ENCODE measurements at places on chromosomes 7 and 10.

DNA sequence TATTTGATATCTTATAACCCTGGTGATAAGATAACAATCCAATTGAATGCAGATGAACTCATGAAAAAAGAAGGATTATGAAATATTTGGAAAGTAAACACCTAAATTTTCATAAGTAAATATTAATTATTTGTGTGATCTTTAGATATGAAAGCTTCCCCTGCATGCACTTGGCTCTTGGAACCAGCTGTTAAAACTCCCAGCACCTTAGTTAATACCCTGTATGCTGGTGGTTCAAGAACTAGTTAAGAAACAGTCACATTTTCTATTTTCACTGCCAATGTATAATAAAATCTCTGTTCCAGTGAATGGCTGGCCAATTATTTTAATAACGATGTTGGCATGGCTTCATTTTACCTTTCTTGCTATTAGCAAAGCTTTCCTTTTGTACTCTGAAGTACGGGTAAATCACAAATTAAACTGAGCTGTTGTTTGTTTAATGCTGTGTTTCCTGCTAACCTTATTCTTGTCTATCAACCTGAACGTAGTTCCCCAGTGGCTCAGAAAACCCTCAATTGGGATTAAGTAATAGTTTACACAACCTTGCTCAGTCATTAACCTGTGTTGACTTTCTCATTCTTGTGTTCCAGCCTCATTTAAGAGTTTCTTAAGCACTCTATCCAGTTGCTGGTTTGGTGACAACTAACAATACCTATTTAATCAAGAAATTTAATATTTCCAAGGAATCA is 38.9 kb downstream of the MET start:
- H3K4me1 ChIP-seq: no peaks in the 10 kb centered on the region
- H3K27me3 ChIP-seq: peaks cover 15% of the 10 kb centered on the region
- H3K4me3 ChIP-seq: no peak overlapping the region
- DNase-seq: no peak
- H3K27ac ChIP-seq: no peak overlapping the region

DNA sequence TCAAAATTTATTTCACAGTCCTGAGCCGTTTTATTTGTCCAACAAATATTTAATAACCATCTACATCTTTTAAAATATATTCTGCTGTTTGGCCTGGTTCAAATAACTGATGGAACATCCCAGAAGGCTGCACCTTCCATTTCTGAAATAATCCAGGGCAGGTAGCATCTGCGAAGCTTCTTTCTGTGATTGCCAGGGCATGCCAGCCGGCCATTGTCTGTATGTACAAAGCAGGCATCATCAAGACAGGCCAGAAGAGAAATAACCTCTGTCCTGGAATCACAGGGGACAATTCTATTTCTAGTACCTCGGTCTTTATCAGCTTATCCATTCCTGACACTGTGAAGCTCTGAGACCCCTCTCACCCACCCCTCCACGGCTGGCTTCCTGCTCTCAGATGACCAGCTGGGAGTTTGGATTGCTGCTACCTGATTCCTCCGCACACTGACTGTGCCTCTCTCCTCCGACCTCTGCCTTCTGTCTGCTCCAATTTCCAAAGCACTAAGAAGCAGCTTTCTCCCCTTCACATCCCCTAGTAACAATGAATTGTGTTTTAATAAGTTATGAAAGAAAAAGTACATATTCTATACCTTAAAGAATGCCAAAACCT is 8.0 kb downstream of the DGKI start:
- no peak for DNase-seq
- H3K27ac ChIP-seq: no peak overlapping the region
- no peak overlapping the region for H3K4me3 ChIP-seq

DNA sequence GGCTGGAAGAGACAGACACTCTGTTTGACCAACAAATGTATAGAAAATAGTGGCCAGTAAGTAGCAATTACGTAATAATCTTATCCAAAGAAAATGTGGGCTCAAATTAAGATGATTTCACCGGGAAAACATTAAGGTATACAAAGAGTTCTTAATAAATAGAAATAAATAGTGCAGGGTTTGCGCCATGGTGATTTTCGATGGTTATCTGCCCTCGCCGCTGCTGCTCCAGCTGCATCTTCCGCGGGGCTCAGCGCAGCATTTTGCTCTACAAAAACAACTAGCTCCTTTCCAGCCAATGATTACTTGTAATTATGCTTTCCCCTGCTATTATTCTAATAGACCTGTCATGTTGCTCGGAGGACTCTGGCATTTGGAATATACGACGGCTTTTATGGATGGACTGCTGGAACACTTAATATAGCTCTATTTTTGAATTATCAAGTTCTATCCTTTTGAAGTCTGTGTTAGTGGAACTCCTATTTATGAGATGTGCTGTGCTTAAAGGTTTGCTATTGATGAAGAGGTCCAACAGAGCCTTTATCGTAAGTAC is 103.8 kb downstream of the BUB3 start:
- peaks cover 1% of the 10 kb centered on the region for H3K36me3 ChIP-seq
- no peaks in the 10 kb centered on the region for H3K4me1 ChIP-seq
- no peak overlapping the region for H3K4me3 ChIP-seq
- H3K27me3 ChIP-seq: no peaks in the 10 kb centered on the region
- H3K27ac ChIP-seq: no peak overlapping the region

- DNase-seq: no peak
- H3K4me1 ChIP-seq: peaks cover 28% of the 10 kb centered on the region
- H3K27ac ChIP-seq: no peak overlapping the region
- peaks cover 11% of the 10 kb centered on the region for H3K36me3 ChIP-seq
These were observed 116.8 kb downstream of the MAD1L1 start for GRCh38 chr7:2115760-2116447.

- no peaks in the 10 kb centered on the region for H3K36me3 ChIP-seq
- H3K27ac ChIP-seq: no peak overlapping the region
- no peak overlapping the region for H3K4me3 ChIP-seq
- peaks cover 3% of the 10 kb centered on the region for H3K4me1 ChIP-seq
These were observed 78.7 kb upstream of the PDK4 start for GRCh38 chr7:95675016-95675415.

- H3K36me3 ChIP-seq: no peaks in the 10 kb centered on the region
- H3K4me1 ChIP-seq: peaks cover 12% of the 10 kb centered on the region
- DNase-seq: peak; percentile 53
- no peak overlapping the region for H3K27ac ChIP-seq
These were observed 8.2 kb downstream of the TFR2 start for GRCh38 chr7:100632951-100633717.

- no peaks in the 10 kb centered on the region for H3K4me1 ChIP-seq
- H3K4me3 ChIP-seq: no peak overlapping the region
- H3K27ac ChIP-seq: no peak overlapping the region
- H3K36me3 ChIP-seq: peaks cover 11% of the 10 kb centered on the region
- DNase-seq: no peak
These were observed 62.1 kb downstream of the TPST1 start for GRCh38 chr7:66267249-66267648.

DNA sequence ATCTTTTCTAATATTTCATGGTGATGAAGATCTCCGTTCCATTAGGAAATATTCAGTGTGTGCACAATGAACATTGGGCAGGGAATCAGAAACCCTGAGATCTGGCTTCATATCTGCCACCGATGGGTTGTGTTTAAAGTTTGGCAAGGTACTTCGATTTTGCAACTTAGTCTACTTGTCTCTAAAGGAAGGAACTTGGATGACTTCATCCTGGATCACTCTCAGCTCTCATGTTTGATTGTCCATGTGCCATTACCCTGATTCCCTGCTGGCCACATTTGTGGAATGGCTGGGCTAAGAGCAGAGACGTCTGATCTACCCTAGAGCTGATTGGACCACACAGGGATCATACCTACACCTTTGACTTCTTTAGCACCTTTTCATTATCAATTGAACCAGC is 177.0 kb upstream of the KMT2E start:
- H3K36me3 ChIP-seq: no peaks in the 10 kb centered on the region
- peaks cover 20% of the 10 kb centered on the region for H3K27me3 ChIP-seq
- DNase-seq: no peak
- H3K4me3 ChIP-seq: no peak overlapping the region
- H3K27ac ChIP-seq: no peak overlapping the region
- peaks cover 3% of the 10 kb centered on the region for H3K4me1 ChIP-seq

DNA sequence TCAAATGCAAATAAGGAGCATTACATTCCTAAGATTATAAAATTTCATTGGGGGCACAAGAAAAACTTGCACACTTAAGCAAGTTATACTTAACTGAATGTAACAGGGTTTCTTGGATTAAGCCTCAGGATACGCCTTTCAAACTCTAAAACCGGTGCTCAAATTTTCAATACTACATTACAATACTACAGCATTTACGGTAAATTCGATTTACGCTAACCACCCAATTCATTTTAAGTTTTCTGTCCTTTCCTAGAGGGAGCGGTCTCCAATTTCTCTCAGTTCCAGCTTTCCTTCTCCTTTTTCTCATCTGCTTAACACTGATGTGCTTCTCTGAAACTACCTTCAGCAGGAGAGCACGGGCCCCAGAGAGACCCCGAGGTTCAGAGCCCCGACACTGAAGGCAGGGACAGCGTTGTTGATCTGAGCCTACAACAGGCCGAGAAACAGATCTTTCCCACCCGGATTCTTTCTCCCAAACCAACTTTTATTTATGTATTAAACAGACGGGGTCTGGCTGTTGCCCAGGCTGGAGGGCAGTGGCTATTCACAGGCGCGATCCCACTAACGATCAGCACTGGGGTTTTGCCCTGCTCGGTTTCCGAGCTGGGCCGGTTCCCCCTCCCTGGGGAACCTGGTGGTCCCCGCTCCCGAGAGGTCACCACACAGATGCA is 798 bp downstream of the ZNF425 start:
- H3K4me1 ChIP-seq: peaks cover 15% of the 10 kb centered on the region
- H3K4me3 ChIP-seq: peak overlapping the region; percentile 97
- no peak for DNase-seq
- no peaks in the 10 kb centered on the region for H3K27me3 ChIP-seq

- H3K4me3 ChIP-seq: no peak overlapping the region
- DNase-seq: no peak
- H3K36me3 ChIP-seq: no peaks in the 10 kb centered on the region
- peaks cover 12% of the 10 kb centered on the region for H3K27me3 ChIP-seq
- H3K4me1 ChIP-seq: no peaks in the 10 kb centered on the region
These were observed 405.5 kb downstream of the RPS24 start for GRCh38 chr10:78438907-78439809.

GRCh38 chr7:155343661-155344121 is 46.0 kb downstream of the INSIG1 start:
- H3K27me3 ChIP-seq: no peaks in the 10 kb centered on the region
- peak overlapping the region; percentile 40 for H3K4me3 ChIP-seq
- H3K36me3 ChIP-seq: no peaks in the 10 kb centered on the region
- H3K4me1 ChIP-seq: peaks cover 6% of the 10 kb centered on the region
- no peak overlapping the region for H3K27ac ChIP-seq

DNA sequence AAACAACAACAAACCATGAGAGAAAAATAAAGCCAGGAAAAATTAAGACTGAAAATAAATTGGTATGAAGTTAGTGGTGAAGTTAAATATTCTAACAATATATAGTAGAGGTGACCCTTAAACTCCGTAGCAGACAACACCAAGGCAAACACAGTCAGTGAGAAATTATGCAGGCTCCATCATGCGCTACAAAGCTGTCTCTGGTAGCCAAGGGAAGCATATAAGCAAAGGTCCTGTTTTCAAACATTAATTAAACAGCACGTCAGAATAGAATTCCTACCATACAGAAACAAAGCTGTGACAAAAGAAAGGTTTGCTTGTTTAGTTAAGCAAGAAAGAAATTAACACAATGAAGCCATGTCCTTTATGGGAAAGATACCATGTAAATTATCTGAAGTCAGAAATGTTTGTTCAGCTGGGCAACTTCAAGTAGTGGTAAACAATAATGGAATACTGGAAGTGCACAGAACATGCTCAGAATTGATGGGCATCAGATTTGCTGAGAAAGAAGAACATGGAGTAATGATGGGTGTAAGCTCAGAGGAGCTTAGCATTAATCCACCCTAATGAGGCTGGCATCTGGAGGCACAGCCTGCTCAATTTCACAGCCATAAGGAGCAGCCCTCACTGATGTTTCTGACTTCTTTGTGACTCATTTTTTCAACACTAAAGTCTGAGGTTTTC is 75.7 kb downstream of the IGF2BP3 start:
- no peak overlapping the region for H3K27ac ChIP-seq
- H3K4me3 ChIP-seq: no peak overlapping the region
- DNase-seq: no peak
- no peaks in the 10 kb centered on the region for H3K27me3 ChIP-seq
- no peaks in the 10 kb centered on the region for H3K36me3 ChIP-seq
- H3K4me1 ChIP-seq: no peaks in the 10 kb centered on the region

DNA sequence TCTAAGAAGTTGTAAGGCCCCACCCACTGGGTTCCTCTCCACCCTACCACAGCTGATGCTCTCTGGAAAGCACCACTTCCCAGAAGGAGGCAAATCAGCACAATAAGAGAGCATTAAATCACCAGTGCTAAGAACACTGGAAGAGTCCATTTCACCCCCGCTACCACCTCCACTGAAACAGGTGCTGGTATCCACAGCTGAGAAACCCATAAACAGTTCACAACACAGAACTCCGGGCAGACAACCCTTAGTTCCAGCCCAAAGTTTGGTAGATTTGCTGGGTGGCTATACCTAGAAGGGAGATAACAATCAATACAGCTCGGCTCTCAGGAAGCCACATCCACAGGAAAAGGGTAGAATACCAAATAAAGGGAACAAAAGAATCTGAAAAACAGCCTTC is 34.1 kb downstream of the ZNF680 start:
- peaks cover 71% of the 10 kb centered on the region for H3K36me3 ChIP-seq
- H3K4me1 ChIP-seq: peaks cover 2% of the 10 kb centered on the region
- H3K27me3 ChIP-seq: no peaks in the 10 kb centered on the region
- H3K27ac ChIP-seq: no peak overlapping the region
- no peak for DNase-seq

GRCh38 chr7:37068038-37068437 is 343.7 kb upstream of the AOAH start:
- no peaks in the 10 kb centered on the region for H3K27me3 ChIP-seq
- peaks cover 30% of the 10 kb centered on the region for H3K36me3 ChIP-seq
- no peak overlapping the region for H3K4me3 ChIP-seq
- no peak for DNase-seq

GRCh38 chr7:129750091-129750490 is 138.6 kb downstream of the NRF1 start:
- H3K4me1 ChIP-seq: peaks cover 2% of the 10 kb centered on the region
- DNase-seq: no peak
- H3K36me3 ChIP-seq: peaks cover 33% of the 10 kb centered on the region
- H3K4me3 ChIP-seq: no peak overlapping the region
- no peak overlapping the region for H3K27ac ChIP-seq

GRCh38 chr10:43981232-43981631 is 332.6 kb upstream of the ZNF32 start:
- DNase-seq: no peak
- H3K4me3 ChIP-seq: no peak overlapping the region
- no peaks in the 10 kb centered on the region for H3K4me1 ChIP-seq

- peaks cover under 1% of the 10 kb centered on the region for H3K36me3 ChIP-seq
- no peak for DNase-seq
- peaks cover 2% of the 10 kb centered on the region for H3K27me3 ChIP-seq
- no peak overlapping the region for H3K4me3 ChIP-seq
- H3K27ac ChIP-seq: no peak overlapping the region
- H3K4me1 ChIP-seq: no peaks in the 10 kb centered on the region
These were observed 125.9 kb upstream of the PPIF start for GRCh38 chr10:79221110-79222051.

GRCh38 chr10:22723783-22724182 is 9.4 kb upstream of the PIP4K2A start:
- peak overlapping the region; percentile 74 for H3K4me3 ChIP-seq
- H3K4me1 ChIP-seq: peaks cover 37% of the 10 kb centered on the region
- DNase-seq: no peak
- H3K27ac ChIP-seq: peak overlapping the region; percentile 62
